ENCODE measurements at places on chromosomes 3 and 15. TPM values are rescaled to one million over a fixed set of nuclear protein-coding genes. Genes with fewer than 3 reads are reported as not detected.

DNA sequence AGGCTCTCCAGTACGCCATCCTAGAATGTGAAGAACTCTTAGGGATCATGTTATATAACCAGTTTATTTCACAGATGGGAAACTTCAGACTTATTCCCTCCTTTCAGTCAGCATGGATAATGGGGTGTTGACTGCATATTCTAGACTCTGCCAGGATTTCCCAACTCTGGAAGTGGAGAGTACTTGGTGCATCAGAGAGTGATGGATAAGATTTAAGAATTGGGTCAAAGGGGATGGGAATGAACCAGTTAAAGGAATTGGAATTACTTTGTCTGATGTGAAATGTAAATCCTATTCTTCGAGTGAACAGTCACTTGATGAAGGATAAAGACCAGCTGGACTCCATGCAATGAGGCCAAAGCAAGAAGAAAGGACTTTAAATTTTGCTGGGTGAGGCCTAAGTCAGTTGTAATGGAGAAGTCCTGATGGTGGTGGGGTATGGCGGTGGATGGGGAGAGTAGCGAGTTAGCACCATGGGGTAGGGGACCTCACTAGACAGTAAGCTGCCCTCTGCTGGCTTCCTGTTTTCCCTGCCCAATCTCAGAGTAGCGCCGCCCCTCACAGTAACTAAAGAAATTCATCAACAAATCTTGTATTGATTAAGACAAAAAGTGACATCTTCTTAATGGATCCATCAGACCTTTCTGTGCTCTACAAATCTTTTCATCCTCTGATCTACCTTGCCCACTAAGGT is 7.3 kb upstream of the CACNA1D start:
- H3K4me3 ChIP-seq = no peak overlapping the region
- no peak for DNase-seq
- peaks cover 3% of the 10 kb centered on the region for H3K4me1 ChIP-seq
- peaks cover 3% of the 10 kb centered on the region for H3K36me3 ChIP-seq

DNA sequence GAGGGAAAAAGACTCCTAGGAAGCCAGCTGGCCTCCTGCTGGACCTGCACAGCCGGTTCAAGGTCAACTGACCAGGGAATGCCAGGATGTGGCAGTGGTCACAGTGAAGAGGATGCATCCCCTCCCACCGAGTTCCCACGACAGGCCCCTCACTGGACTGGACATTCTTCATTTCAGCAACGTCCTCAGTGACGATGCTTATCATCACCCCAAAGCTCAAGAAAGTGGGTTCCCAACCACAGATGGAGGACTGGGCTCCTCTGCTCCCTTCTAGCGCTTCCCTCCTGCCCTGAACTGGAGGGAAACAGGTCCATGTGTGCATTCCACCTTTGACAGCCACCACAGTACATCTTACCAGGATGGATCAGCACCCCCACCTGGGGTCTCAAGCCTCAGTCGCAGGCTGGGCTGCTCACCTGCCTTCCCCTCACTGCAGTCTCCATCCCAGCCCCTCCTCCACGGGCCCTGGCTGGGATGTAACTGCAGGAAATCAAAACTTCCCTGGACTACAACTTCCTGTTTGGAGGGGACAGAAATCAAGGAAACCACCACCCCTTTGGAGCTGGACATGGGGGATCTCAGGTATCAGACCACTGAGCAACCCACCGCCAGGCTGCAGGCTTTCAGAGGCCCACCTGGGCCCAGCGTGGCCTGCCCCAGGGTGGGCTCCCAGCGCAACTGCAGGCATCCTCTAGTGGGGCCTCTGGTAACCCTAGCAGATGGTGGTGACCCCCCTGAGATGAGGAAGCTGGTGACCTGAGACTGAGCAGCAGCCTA is 7.3 kb downstream of the CALML4 start:
- H3K36me3 ChIP-seq = peaks cover 4% of the 10 kb centered on the region
- peak overlapping the region; percentile 54 for H3K27ac ChIP-seq
- H3K27me3 ChIP-seq = no peaks in the 10 kb centered on the region
- no peak for DNase-seq
- peaks cover 5% of the 10 kb centered on the region for H3K4me1 ChIP-seq

DNA sequence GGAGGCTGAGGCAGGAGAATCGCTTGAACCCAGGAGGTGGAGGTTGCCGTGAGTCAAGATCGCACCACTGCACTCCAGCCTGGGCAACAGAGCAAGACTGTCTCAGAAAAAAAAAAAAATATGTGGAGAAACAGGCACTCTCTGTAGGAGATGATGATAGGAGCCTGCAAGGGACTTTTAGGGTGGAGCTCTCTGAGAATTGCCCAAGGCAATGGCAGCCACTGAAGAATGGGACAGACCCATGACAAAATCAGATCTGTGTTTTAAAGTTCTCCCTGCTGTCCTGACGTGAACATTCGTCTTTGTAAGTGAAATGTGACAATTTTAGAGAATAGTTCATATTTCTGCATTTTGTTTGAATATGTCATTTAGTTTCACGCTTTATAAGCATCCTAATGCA is 50.2 kb downstream of the SOX2 start:
- no peaks in the 10 kb centered on the region for H3K4me1 ChIP-seq
- no peak overlapping the region for H3K4me3 ChIP-seq
- no peak overlapping the region for H3K27ac ChIP-seq
- H3K36me3 ChIP-seq = no peaks in the 10 kb centered on the region
- H3K27me3 ChIP-seq = peaks cover 9% of the 10 kb centered on the region
- DNase-seq = no peak

GRCh38 chr15:24878153-24878552 is 76.6 kb upstream of the SNRPN start:
- no peaks in the 10 kb centered on the region for H3K27me3 ChIP-seq
- DNase-seq = no peak
- H3K36me3 ChIP-seq = no peaks in the 10 kb centered on the region
- H3K4me3 ChIP-seq = no peak overlapping the region
- H3K4me1 ChIP-seq = no peaks in the 10 kb centered on the region

GRCh38 chr3:15367059-15367458 is 34.7 kb upstream of the SH3BP5 start:
- H3K36me3 ChIP-seq = no peaks in the 10 kb centered on the region
- H3K27me3 ChIP-seq = no peaks in the 10 kb centered on the region
- peaks cover 31% of the 10 kb centered on the region for H3K4me1 ChIP-seq
- DNase-seq = no peak
- H3K4me3 ChIP-seq = no peak overlapping the region

NANOGP8 gene
- total RNA-seq = not detected

GRCh38 chr3:156256945-156257344 is 136.6 kb downstream of the KCNAB1 start:
- no peaks in the 10 kb centered on the region for H3K36me3 ChIP-seq
- peaks cover 29% of the 10 kb centered on the region for H3K27me3 ChIP-seq
- no peak for DNase-seq
- no peak overlapping the region for H3K4me3 ChIP-seq
- H3K27ac ChIP-seq = no peak overlapping the region

CCR8 gene
- total RNA-seq = 9.0 TPM

- no peak for DNase-seq
- H3K27ac ChIP-seq = no peak overlapping the region
- H3K27me3 ChIP-seq = peaks cover 4% of the 10 kb centered on the region
- H3K36me3 ChIP-seq = no peaks in the 10 kb centered on the region
Observed at GRCh38 chr15:40823572-40824343, 4.8 kb downstream of the PPP1R14D start.

TEX55 gene
- not detected for total RNA-seq

DNA sequence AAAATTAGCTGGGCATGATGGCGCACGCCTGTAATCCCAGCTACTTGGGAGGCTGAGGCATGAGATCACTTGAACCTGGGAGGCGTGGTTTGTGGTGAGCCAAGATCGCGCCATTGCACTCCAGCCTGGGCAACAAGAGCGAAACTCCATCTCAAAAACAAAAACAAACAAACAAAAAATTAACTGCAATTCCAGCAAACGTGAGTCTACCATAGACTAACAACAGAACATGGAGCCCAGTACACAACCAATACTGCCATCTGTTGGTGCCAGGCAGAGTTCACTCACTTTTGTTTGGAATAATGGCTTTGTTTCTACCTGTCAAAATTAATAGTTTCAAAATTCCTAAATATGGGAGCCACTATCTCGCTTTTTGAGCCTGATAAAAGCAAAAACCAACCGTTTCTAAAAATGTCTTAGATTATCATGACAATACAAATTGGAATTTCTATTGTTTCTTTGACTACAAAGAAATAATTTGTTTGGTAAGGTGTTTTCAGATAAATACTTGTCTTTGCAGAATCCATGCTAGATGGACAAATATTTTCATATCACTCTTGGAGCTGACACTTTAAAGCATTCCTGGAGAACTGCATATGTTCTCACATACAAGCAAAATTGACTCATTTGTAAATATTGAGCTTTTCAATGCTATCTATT is 45.0 kb downstream of the GPR176 start:
- no peaks in the 10 kb centered on the region for H3K36me3 ChIP-seq

- peaks cover 10% of the 10 kb centered on the region for H3K27me3 ChIP-seq
- DNase-seq = no peak
- peaks cover 2% of the 10 kb centered on the region for H3K4me1 ChIP-seq
- H3K27ac ChIP-seq = peak overlapping the region; percentile 24
- H3K4me3 ChIP-seq = no peak overlapping the region
Observed at GRCh38 chr3:14358426-14359211, 43.8 kb upstream of the SLC6A6 start.

ZNF502 gene
- 0.91 TPM for total RNA-seq

- H3K27me3 ChIP-seq = peaks cover 40% of the 10 kb centered on the region
- no peak overlapping the region for H3K4me3 ChIP-seq
- no peaks in the 10 kb centered on the region for H3K36me3 ChIP-seq
Observed at GRCh38 chr3:64222501-64223111, 2.7 kb downstream of the PRICKLE2 start.

GRK7 gene
- total RNA-seq = 0.18 TPM
